Activated T-cell treated with anti-CD3 and anti-CD28 coated beads, Interleukin-2, amount 50 U/mL, for 72 hours (primary cell): ENCODE measurements at places on chromosomes 11 and 22. TPM values are rescaled to one million over a fixed set of nuclear protein-coding genes. Genes with fewer than 3 reads are reported as not detected.

DNA sequence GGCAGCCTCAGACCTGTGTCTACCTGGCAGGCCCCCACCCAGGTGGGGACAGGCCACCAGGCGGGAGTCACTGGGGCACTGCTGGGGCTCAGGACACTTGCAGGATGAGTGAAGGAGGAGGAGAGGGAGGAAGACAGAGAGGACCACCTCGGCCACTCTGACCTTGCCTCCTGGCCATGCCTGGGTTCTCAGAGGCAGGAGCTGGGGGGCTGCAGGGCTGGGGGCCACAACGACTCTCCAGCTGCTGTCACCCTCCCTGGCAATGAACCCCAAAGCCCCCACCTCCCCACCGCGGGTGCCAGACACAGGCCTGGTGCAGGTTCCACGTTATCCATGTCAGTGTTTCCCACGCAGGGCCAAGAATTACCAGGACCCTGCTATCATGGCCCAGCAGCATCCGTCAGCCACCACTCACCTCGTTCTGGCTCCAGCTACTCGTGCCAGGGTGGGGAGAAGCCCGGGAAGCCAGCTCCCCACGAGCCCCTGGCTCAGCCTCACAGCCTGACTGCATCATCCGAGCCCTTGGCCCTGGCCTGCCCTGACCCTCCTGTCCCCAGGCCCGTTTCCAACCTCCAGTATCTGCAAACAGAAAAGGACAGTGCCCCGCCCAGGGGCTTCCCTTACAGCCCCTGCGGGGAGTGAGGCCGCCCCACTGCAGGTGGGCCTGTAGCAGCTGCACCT is 62.4 kb downstream of the BRD1 start:
- peaks cover 7% of the 10 kb centered on the region for H3K36me3 ChIP-seq
- no peak overlapping the region for H3K27ac ChIP-seq
- H3K4me3 ChIP-seq = no peak overlapping the region
- H3K4me1 ChIP-seq = peaks cover 18% of the 10 kb centered on the region

The C11orf16 gene
- total RNA-seq = not detected

GRCh38 chr11:81253244-81253643 is 1480.4 kb downstream of the FAM181B start:
- H3K27me3 ChIP-seq = no peaks in the 10 kb centered on the region
- no peak overlapping the region for H3K27ac ChIP-seq
- no peaks in the 10 kb centered on the region for H3K4me1 ChIP-seq
- H3K4me3 ChIP-seq = no peak overlapping the region

The RIBC2 gene
- 3.5 TPM for total RNA-seq

DNA sequence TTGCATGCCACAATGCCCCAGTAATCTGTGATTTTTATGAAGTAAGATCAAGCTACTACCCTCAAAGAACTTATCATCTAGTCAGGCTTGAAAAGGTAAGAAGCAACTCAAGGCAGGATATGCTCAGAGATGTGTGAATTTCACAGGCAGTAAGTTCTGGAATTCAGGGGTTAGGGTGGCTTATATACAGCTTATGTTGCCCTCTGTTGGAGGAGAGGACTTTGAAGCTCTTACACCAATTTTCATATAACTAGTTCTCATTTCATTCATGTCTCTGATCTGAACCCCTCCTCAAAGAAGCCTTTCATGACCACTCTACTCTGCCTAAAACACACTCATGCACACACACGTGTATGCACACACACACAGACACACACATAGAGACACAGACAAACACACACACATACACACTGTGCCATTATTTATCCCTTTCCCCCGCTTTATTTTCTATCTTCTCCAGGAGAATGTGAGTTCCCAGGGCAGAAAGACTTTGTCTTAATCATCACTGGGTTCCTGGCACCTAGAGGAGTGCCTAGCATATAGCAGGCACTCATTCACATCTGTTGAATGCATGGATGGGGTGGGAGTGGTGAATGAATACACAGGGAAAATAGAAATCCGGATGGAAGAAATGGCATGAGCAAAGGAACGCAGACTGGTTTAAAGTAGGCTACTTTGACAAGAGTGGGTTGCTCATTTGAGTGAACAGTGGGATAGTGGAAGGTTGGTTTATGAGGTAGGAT is 220.7 kb upstream of the ZBED5 start:
- DNase-seq = no peak
- no peaks in the 10 kb centered on the region for H3K36me3 ChIP-seq
- H3K4me1 ChIP-seq = peaks cover 27% of the 10 kb centered on the region
